ENCODE measurements at places on chromosomes 1 and 21.

DNA sequence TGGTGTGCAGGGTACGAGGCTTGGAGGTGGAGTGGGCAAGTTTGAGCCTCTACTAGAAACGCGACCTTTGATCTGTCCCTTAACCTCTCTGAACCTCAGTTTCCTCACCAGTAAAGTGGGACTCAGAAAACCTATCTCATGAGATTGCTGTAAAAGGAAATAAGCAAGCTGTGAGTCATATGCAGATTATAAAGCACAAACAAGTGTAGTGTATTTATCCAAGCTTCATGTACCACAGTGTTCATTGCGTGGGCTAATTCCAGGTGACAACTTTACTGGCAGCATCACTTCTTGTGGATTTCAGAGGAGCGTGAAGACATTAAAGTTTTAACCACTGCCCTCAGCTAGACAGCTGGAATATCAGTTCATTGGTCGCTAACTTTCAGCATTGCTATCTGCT is 44.4 kb downstream of the ZNF697 start:
- no peak for DNase-seq

- DNase-seq: no peak
These were observed 50.9 kb upstream of the CNIH3 start for GRCh38 chr1:224565186-224565585.

- DNase-seq: no peak
These were observed 122.0 kb downstream of the SEC16B start for GRCh38 chr1:177847843-177848242.

DNA sequence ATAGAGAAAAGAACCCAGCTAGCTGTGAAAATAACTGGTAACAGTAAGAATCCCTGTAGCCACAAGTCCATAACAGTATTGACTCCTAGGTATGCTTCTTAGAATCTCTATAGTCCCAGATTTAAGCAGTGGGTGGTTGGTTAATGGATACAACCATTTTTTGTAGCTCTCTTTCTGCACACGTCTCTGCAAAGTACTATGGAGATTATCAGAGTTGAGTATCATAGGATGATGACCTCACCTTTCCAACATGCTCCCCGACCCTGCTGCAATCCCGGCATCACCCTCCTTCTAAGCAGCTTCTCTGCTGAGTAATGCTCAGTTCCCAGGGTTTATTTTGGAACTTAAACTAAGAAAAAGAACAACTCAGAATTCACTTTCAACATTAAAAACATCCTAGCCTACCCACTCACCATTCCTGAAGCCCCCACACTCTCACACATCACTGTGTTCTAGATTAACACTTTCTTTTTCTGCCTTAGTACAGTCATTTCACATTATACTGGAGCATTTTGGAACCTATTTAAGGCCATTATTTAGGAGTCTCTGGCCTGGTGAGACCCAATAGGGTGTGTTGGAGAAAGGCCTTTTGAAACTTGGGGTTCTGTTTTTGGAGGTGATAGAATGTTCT is 2.7 kb downstream of the MLLT11 start:
- no peak for DNase-seq

DNA sequence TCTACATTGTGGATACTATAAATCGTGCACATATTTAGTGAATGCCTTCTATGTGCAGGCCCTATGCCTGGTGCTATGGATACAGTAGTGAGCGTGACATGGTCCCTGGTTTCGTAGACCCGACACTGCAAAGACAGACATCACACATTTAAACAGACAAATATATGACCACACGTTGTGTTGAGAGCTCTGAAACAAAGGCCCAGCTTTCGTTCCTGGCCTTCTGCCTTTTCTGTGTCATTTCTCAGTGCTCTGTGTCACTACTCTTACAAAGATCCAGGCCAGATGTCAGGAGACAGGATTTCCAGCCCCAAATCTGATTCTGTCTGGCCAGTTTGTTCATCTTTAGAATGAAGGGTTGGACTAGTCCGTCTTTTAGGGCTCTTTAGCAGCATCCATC is 19.3 kb upstream of the TRABD2B start:
- DNase-seq: no peak

DNA sequence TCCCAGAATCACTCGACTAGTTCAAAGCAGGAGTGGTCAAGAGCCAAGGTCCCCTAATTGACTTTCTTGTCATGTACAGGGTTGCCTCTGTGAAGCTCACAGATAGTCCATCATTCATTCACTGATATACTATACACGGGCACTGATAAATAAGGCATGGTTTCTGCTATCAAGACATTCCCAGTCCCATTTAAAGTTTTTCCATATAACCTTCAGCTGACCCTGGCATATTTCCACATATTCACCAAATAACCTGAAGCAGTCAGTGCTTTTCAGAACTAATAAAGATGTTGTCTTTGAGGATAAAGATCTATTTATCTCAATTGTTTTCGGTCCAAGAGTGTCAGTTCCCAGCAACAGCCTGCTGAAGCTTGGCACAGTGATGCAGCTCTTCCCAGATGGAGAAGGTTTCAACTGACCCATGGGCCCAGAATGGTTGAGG is 173.4 kb downstream of the ZZZ3 start:
- DNase-seq: no peak

DNA sequence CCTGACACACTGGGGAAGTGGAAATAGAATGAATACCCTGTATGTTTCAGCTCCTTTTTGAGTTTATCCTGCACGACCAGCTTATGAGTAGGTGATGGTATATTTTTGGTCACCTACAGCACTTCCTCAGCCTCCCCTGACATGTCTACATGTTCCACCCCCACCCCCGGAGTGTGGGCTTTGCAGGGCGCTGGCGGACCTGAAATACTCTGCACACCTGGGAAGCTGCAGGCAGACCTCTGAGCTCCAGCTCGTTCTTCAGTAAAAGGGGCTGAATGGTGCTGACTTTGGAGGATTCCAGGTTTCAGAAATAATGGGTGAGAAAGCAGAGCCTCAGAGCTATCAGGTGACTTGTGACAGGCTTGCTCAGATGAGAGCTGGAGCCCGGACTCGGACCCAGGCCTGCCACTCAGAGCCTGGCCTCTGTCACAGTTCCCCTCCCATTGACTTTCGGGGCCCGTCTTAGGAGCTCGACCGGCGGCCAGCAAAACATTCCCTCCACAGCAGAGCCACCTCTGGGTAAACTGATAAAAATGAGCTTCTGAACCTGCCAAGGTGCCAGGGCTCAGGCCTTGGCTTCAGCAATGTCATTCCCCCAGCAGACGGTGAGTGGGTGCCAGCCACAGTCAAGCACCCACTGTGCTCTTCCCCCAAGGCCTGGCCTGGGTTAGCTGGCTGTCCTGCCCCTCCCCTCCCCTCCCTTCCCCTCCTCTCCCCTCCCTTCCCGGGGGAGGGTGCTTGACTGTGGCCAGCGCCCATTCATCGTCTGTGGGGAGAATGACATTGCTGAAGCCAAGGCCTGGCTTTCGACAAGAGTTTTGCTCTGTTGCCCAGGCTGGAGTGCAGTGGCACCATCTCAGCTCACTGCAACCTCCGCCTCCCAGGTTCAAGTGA is 30.1 kb downstream of the DOP1B start:
- DNase-seq: no peak

DNA sequence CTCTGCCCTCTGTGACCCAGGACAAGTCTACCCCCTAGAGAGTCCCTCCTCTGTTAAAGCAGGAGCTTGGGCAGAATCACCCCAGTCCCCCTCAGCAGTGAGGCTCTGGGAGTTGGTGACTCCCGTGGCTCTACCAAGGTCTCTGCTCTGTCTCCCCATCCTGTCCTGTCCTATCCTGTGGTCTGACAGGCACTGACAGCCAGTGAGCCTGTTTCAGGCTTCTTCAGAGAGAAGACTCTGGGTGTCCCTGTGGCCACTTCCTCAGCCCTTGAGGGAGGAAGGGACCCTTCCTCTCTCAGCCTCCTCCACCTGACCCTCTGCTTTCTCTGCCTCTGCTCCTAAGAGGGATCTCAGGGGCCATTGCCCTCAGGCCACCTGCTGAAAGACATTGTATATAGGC is 148.7 kb downstream of the FCRL5 start:
- no peak for DNase-seq

- no peak for DNase-seq
These were observed 7.1 kb downstream of the MYBPHL start for GRCh38 chr1:109299558-109300343.

GRCh38 chr1:211068976-211069375 is 65.0 kb downstream of the KCNH1 start:
- no peak for DNase-seq

- DNase-seq: no peak
These were observed 216.2 kb downstream of the SETD4 start for GRCh38 chr21:35843911-35844667.

DNA sequence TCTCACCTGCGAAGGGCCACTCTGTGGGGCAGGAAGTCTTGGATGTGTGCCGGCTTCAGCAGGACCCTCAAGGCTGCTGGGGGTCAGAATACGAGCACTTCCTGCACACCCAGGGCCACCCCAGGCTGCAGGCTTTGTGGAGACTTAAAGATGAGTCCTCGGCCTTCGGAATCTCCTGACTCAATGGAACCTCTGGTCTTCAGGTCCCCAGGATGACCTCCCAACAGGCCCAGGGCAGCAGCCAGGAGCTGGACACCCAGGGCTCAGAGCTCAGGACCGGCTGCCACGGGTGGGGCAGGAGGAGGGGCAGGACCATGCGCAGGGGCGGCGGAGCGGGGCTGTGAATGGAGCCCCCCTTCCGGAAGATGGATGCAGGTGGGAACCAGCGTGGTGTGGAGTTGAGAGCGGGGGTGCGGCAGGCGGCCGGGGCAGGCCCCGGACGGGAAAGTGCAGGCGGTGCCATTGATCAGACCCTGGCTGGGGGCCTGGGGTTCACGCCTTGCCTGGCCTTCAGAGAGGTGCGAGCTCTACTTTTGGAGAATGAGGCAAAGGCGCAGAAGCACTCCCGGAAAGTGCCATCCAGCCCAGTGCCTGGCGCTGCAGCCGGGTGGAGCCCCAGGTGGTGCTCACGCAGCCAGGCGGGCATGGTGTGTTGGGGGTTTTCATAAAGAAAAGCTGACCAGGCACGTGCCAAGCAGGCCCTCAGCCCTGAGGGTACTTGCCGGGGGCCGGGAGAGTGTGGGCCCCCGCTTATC is 10.4 kb downstream of the COL18A1 start:
- DNase-seq: no peak

DNA sequence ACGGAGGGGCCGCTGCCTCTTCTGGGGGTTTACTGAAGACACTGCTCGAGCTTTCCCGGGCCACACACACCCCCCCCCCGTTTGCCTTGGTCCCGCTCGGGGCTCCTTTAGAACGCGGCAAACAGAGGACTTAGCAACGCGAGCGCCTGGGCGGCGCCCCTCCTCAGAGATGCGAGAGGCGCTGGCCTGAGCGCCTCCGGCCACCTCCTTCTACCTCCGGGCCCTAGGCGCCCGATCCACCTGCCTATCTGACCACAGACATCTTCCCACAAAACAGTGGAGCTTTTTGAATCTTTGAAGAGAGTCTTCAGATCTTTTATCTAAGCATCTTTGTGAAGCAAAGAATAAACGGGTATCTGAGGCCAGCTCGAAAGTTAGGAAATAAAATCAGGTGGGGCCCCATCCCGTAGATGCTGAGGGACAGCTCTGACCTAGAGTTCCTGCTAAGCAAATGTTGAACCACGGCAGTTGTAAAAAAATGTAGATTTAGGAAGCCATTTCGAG is 436 bp upstream of the TTLL7 start:
- DNase-seq: no peak

DNA sequence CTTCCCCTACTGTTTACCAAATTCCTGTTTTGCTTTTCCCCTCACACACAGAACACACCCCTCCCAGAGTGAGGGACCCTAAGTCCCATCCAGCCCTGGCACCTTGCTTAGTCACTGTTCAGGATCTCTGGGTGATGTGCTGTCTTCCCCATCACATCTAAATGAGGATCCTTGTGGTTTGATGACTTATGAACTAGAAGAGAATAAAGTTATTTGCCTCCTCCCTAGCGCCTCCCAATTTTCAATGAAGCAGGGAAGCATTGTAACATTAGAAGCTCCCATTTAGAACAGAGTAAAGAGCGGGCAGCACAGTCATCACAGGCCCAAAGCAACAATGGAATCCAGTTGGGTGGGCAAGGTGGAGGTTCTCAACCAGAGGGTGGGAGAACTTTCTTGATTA is 27.0 kb downstream of the DISC1 start:
- DNase-seq: no peak

DNA sequence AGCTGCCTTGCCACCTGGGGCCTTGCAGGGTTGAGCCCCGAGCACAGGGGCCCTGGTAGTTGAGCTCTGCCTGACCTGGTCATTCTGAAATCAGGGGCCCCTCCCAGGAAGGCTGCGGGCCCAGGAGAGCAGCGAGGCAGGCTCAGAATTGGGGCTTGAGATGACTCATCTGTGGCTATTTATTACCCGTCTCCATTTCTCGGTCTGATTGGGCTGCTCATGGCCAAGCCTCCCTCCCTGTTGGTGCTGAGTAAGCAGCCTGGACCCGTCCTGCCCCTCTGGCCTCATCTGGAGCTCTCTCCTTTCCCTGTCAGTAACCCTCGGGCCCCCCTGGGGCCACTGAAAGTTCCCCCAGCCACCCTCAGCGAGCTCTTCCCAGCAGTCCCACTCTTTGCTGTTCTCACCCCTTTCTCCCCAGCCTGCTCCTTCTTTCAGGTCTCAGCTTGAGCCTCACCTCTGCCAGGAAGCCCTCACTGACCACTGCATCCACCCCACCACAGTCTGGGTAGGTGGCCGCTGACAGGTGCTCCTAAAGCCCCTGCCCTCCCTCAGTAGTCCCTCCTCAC is 11.0 kb upstream of the TNFRSF8 start:
- no peak for DNase-seq

DNA sequence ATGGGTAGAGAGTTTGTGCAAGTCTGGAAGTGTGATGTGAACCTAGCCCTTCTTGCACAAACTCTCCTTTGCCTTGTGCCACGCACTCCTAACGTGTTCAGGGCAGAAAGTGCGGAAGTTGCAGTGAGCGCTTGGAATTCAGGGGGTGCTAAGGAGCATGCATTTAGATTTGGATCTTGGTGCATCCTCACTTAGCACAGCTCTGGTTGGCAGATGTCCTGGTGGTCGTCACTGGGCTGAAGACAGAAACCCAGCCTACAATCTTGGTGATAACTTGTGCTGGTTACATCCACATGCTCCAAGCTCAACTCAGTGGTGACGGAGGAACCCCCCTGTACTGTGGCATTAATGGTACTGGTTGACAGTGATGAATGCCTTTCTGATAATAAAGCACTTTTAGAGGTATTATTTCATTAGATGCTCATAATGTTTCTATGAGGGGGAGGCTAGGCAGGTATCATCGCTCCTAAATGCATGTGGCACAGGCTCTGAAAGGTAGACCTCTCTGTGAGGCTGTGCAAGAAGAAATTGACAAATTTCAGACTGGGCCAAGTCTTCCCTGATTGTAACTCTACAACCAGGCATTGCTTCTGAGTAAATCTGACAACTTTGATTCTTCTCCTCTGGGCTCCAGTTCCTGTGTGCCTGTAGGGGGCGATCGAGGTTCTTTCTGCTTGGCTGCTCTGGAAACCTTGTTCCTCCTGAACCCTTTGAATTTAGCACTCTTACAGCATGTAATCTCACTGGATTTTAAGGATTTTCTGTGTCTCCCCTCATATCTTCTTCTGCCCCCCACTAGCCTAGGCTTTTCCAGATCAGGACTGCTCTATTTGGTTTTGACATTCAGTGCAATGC is 40.6 kb downstream of the MAPKAPK2 start:
- no peak for DNase-seq

GRCh38 chr1:209434066-209434465 is 149.4 kb upstream of the CAMK1G start:
- no peak for DNase-seq

All from esophagus squamous epithelium (tissue), 5 donors.